ENCODE measurements at places on chromosomes 16 and 17.

DNA sequence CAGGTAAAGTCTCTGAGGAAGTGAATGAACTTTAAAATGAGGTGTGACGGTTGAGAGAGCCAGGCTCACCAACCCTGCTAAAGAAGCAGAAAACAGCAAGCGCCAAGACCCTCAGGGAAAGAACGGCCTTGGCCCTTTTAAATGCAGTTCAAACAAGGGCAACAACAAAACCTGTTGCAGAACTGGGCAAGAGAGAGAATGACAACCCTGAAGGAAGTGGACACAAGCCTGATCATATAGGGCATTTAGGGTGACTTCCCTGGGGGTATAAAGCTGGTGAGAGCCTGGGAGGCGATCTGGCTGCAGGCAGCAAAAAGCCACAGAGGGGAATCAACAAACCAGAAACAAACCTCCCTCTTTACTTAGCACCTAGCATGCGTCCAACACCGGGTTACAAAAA, 1.0 kb downstream of the CPPED1 start:
- DNase-seq, result no peak

DNA sequence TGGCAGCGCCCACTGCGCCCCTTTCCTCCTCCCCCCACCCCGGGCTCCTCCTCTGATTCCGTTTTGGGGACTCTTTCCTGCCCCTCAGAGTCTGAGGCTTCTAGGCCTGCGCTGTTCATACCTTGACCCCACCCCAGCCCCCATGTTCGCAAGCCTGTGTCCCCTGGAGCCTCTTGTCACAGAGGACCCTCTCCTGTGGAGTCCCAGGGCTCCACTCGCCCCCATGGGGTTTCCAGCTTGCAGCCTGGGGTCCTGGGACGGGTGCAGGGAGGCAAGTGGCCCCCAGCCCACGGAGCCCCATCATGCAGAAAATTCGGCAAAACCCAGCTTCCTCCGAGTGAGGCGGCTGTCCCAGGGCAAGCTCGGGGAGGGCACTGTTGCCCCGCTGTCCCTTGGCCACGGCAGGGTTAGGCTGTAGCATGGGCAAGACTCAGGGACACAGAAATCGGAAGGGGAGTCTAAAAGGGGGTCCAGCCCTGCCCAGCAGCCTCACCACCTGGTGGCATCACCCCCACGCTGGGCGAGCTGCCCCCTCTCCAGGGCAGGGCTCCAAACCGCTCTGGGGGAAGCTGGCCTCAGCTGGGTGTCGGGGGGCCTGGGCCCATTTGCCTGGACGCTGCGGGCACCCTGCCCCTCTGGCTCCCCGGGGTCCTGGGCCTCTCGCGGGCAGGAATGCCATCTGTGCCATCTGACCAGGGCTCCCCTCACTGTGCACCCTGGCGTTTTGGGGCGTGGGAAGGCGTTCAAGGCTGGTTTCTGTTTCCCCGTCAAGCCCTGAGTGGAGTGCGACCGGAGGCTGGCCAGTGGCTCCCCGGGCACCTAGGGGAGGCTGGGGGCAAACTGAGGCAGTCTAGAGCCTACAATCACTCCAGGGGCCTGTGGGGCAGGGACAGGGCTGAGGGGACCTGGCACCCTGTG, 11.5 kb upstream of the BAHCC1 start:
- DNase-seq, result peak; percentile 19

- no peak for DNase-seq
Observed at GRCh38 chr17:21371511-21372081, 4.6 kb upstream of the KCNJ12 start.

DNA sequence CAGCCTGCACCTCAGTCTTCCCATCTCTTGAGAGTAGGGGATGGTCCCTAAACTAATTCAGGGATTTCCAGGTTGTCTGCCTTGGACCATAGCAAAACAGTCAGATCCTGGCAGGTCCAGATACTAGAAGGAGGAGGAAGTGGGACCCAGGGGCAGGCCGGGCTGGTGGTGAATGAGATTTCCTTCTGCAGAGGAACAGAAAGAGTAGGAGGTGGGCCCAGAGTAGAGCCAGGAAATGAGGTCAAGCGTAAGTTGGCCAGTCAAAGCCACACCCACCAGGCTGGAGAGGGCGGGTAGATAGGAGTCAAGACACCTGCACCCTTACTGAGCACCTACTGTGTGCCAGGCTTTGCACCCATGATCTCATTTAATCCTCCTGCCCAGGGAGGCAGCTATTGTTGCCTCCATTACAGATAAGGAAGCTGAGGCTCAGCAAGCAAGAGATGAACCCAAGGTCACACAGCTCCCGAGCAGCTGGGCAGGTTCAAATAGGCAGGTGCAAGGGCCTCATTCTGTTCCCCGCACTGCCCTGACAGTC, 2.6 kb downstream of the CDH5 start:
- DNase-seq, result no peak

- DNase-seq, result no peak
Observed at GRCh38 chr17:42110301-42111264, 1.9 kb downstream of the DHX58 start.

- no peak for DNase-seq
Observed at GRCh38 chr17:57982452-57983170, 5.4 kb downstream of the VEZF1 start.

- no peak for DNase-seq
Observed at GRCh38 chr17:67440277-67441051, 63.4 kb downstream of the PITPNC1 start.

DNA sequence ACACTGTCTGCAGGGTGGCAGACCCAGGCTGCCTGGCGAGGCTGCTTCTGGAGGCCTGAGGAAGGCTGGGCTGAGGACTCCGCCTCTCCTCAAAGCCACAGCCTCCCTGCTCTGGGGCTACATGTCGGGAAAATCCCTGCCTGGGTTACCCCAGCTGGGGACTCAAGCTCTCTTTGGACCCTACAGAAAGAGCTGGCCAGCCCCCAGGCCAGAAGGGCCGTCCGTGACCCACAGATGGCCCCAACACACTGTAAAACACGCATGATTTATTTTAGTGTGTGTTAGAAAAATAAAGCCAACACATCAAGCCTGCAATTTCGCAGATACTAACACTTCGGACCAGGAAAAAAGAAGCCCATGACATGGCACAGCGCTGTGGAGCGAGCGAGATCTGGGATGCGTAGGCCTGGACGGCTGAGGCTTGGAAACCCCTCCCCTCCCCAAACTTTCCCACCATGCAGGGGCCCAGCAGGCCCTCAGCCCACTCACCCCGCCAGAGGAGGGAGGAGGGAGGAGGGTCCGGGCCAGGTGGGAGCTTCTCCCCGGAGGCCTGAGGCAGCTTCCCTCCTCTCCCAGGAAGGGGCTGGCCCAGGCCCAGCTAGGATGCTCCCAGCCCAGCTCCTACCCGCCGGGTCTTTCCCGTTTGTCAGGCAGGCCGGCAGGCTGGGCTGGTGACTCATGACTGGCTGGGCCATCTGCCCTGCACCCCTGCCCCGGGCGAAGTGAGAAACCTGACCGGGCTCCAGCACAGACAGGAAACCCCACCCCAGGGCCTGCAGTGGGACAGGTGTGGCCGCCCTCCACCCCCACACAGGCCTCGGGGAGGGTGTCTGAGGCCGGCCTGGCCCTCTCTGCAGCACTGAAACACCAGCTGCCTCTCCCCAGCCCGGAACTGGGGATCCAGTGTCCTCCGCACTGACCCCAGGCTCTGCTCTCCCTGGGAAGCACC, 34.1 kb upstream of the SLC38A10 start:
- peak; percentile 89 for DNase-seq

GRCh38 chr17:2962236-2962635, 101.2 kb downstream of the OR1D5 start:
- no peak for DNase-seq

DNA sequence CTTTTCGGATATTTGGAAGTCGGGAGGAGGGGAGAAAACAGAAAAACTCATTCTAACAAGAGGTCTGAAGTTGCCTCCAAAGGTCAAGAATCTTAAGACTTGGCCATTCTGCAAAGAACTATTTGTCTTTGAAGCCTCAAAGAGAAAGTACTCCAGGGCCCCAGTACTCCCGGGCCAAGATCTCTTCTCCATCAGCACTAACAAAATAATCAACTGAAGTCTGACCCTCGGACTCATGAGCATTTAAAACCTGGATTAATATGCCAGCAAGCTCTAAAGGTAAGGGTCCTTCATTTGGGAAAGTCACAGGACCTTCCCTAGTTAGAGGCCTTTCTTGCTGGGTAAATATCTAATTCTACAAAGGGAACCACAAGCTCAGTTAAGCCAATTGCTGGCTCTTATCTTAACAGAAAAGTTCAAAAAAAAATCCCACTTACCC, 4.5 kb downstream of the AXIN2 start:
- no peak for DNase-seq

DNA sequence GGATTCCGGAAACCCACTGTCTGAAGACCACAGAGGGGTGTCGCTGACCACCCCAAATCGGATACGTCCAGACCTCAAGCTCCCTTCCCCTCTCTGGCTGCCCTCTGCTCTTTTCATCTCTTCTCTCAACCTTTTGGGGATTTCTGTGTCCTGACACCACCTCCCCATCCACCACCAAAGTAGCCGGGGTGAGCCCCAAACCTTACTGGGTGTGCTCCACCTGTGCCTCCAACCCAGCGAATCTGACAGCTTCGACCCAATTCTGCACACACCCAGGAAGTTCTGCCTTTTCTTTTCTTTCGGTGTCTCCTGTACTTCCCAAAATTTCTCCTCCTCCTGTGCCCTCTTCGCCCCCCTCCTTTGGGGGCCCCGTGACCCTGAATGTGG, 534 bp downstream of the KCTD11 start:
- no peak for DNase-seq

GRCh38 chr17:60901806-60902205, 224.2 kb downstream of the BCAS3 start:
- no peak for DNase-seq

GRCh38 chr16:27302126-27302525, 11.6 kb upstream of the IL4R start:
- no peak for DNase-seq

GRCh38 chr16:31085411-31085810, 3.3 kb downstream of the PRSS53 start:
- DNase-seq, result no peak

DNA sequence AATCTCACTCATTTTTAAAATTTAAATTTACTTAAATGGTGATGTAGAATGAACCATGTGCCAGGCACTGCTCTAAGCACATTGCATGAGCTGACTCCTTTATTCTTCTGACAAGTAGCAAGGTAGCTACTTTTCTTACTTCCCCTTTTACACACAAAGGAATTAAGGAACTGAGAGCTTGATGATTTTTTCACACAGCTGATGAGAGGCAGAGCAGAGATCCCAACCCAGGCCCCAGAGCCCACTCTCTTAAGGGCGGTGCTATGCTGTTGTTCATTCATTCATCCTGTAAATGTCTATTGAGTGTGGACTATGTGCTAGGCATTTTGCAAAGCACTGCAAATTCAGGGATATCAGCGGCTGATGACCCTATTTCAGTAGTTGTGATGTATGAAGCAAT, 17.9 kb downstream of the SEC14L5 start:
- no peak for DNase-seq

DNA sequence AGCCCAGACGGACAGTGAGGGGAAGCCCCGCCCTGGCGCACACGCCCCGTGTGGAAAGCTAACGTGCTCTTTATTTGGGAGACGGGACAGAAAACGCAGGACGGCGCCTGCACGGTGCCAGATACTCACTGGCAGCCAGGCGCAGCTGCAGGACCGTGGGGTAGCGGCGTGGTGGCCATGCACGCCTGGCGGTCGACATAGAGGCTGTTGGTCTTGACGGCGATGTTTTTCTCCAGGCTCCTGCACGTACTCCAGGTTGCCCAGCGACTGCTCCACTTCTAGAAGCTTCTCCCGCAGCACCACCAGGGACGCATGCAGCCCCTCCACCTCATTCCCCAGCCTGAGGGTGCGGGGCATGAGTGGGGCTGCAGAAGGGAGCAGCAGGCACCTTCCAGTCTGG, 5.1 kb upstream of the C1QTNF8 start:
- no peak for DNase-seq

DNA sequence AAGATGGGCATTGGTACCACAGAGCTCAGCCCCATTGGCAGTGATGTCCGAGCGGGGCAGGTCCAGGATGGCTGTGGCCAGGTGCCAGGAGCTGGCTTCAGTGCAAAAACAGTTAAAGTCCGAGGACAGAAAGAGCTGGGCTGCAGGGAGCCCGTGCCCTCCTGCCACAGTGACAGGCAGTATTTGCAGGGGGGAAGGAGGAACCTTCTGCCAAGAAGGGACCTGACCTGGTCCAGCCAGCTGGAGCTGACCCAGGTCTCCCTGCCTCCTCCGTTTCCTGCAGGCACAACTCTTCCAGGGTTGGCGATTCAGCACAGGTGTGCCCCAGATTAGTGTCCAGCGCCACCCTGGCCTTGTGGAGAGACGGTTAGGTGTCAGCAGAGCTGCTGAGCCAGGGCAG, 199.0 kb downstream of the ENGASE start:
- no peak for DNase-seq

DNA sequence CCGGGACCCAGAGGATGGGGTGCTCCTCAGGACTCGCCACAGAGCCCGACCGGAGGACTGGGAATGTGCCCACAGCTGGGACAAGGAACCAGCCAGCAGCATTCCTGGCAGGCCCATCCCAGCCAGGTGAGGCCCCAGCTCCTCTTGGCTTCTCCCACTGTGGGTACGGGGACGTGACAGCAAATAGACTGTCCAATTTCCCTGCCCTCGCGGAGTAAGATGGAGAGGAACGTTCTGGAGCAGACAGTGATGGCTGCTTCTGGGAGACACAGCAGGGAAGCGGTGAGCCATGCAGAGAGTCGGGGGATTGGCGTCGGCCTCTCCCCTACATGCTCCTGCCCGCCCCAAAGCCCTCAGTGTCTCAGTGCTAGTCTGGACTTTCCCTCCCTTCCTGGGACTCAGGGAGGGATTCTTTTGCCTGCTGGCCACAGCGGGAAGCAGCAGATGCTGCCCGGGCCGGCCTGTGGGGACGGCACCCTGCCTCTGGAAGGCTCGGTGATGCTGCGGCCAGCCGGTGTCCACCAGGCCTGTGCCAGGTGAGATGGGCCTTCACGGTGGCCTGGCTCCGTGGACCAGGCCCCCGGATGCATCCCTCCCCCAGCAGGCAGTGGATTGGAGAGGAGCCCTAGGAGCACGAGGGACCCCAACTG, 89.1 kb downstream of the SEC14L1 start:
- no peak for DNase-seq

- DNase-seq, result no peak
Observed at GRCh38 chr16:3857189-3858043, 23.1 kb downstream of the CREBBP start.

DNA sequence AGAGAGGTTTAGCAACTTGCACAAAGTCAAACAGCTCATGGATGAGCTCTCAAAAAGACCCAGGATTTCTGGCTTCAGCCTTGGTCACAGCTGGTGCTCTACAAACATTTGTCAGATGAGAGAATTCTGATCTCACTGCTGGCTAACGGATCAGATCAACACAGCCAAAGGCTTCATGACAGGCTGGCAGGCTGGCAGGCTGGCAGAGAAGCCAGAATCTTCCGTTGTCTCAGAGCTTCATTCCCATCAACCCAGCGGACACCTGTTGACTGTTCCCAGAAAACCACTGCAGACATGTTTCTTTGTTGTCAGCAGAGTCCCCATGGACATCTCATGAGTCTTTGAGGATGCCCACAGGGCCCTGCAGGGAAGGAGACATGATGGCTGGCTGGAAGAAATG, 303.8 kb upstream of the ASIC2 start:
- peak; percentile 53 for DNase-seq

- no peak for DNase-seq
Observed at GRCh38 chr17:40516581-40517285, 15.3 kb upstream of the TNS4 start.

- DNase-seq, result no peak
Observed at GRCh38 chr16:50154420-50154950, 1.4 kb downstream of the TENT4B start.
